ENCODE measurements at places on chromosomes 12 and 14.

DNA sequence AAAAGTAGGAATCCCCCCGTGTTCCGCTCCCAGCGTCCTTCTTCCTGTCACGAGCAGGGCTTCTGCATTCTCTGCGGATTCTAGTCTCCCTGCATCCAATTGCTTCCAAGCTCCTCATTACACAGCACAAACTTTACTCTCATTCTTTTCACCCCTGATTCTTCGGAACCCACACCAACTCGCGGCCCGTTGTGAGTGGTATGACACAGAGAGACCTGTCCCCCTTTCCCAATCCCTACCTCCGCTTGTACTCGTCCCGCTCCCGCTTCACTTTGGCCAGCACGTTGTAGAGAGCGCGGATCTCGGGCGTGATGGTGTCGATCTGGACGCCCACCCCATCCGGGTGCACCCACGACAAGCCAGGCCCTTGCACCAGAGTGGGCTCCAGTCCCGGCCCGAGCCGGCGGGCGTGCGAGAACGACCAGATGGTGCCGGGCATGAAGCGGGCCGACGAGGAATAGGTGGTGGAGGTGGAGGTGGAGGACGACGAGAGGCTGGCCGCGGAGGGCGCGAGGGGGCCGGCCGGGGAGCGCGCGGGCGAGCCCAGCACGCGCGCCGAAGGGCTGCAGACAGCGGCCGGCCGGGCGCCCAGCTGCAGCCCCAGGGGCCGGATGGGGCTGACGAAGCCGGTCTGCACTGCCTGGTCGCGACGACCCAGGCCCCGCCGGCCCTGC lies 687 bp downstream of the IFFO1 start:
- DNase-seq: no peak

DNA sequence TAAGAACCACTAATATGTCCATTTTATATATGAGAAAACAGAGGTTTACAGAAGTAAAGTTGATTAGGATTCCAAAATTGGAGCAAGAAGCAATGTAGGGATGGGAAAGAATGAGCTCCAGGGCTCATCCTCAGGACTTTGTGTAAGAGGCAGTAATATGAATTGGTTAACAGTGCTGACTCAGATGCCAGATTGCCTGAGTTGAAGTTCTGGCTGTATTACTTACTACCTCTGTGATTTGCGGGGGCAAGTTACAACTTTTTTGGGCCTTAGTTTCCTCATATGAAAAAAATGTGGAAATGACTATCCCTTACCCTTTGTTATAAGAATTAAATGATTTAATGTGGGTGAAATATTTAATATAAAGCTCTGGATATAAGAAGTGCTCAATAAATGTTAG lies 35.1 kb upstream of the PPP2R5E start:
- no peak for DNase-seq

DNA sequence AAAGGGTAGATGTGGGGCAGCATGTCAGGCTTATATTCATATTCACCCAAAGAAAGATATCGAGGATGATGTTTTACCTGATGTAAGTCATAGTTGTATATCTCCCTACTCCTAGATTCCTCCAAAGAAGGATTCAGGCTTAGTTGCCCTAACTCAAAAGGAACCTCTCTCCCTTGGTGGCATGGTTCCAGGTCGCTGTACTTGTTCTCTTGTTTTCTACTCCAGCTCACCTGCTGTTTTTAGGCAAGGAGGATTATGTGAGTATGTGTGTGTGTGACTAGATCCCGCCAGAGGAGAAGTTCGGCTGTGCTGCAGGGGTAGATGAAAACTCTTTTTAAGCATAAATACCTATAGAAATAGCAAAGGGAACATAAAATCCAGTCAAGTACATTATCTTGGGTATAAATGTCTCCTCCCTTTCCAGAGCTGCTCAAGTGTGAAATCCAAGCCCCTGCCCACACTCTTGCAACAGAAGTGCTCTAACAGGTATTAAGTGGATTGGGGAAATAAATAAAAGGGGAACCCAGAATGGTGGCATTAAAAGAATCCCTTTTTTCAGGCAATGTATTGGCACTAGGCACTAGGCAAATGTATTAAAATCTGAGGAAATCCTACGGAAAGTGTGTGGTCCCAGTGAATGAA lies 375.7 kb downstream of the ZFP36L1 start:
- DNase-seq: no peak

GRCh38 chr12:79071498-79071897 lies 206.9 kb downstream of the SYT1 start:
- no peak for DNase-seq

GRCh38 chr12:92145481-92145730 lies 240 bp downstream of the BTG1 start:
- no peak for DNase-seq

GRCh38 chr12:57941165-57941894 lies at the start of gene ATP23:
Gene ATP23, plus strand, starts transcription at chr12:57941567. Its CDS starts 135 bp downstream, at chr12:57941702.
- peak; percentile 80 for DNase-seq

DNA sequence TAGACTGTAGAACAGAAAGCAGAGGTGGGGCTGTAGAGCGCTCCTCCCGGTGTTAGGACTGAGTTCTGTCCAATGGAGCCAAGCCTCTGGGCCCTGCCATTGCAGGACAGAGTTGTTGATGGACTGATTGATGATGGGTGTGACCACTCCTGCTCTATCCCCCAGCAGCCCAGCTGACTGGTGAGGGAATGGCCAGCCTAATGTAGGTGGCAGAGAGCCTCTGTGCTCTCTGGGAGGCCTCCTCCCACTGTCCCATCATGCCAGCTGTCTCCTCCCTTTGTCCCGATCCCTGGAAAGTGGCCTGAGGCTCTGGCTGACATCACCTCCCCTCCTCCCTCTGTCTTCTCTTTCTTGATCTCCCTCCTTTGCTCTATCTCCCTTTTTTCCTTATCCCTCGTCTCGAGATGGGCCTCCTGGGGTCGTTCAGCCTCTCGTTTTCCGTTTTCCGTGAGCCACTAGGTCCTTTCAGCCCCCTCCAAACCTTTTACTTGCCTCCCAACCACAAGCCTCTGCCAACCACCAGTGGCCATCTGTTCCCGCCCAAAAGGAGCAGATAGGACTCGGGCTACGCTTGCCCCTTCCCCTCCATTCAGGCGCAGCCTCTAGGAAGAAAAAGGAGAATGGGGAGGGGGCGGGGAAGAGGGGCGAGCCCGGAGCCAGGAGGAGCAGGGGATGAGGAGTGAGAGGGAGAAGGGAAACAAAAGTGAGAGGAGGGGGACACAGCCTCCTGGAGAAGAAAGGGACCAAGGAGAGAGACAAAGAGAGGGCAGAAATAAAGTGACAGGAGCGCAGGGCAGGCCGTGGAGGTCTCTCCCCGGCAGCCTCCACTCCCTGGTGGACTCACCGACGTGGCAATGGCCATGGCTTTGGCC lies 572 bp downstream of the EFS start:
- DNase-seq: no peak

DNA sequence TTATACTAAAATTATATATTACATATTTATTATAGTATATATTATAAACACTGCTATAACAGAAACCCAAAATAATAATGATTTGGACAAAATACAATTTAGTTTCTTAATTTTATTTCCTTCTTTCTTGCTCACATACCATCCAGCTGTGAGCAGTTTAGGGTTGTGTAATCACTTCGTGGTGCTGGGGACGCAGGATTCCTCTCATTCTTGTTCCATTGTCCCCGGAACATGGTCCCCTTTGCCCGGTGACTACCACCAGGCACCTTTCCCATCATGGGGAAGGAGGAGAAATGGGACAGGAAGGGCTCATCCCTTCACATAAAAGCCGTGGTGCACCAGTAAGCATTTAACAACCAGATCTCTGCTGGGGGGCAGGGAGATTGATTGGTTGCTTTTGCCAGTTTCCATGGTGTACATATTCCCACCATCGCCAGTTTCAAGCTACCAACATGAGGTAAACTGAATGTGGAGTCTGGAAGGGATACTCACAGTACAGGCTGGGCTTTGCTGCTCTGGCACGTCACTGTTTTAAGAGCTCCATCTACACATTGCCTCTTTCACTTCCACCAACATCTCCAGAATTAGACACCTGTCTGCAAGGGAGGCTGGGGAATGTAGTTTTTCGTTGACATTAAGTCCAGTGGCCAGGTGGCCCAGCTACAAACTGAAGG lies 191.5 kb downstream of the TMEM132C start:
- DNase-seq: no peak

- DNase-seq: peak; percentile 74
These were observed 874 bp downstream of the ISCU start for GRCh38 chr12:108563136-108563803.

DNA sequence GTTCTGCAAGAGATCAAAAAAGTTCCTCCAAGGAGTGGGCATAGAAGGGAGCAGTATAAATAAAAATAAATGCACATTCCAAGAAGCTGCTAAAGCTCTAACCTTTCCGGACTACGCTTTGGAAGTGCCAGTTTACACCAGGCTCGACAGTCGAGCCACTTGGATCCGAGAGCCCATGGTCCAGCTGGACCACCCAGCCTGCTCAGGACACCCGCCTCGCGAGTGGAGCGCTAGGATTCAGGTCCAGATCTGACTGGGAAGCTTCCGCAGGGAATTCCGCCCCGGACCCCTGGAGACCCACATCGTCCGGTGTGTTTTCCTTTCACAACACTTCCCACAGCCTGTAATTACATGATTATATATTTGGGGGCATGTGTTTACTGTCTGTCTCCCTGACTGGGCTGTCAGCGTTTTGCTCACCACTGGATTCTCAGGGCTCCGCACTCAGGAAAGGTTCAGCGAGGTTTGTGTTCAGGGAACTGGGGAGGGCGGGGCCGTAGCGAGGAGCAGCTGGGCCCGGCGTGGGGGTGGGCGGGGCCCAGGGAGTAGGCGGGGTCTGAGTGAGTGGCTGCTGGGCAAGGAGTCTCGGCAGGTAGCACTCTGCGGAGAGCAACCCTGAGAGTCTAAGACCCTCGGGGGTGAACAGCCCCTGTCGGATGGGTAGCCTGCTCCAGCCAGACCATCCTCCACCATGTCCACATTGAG lies 52.3 kb upstream of the TMEM263 start:
- peak; percentile 65 for DNase-seq

- no peak for DNase-seq
These were observed 5.2 kb downstream of the FMNL3 start for GRCh38 chr12:49702009-49702408.

GRCh38 chr14:74144789-74145188 lies 60.0 kb downstream of the LIN52 start:
- no peak for DNase-seq

- no peak for DNase-seq
These were observed 19.4 kb downstream of the LPCAT3 start for GRCh38 chr12:6998715-6999451.

GRCh38 chr14:24078146-24078545 lies 6.8 kb downstream of the CPNE6 start:
- DNase-seq: no peak

DNA sequence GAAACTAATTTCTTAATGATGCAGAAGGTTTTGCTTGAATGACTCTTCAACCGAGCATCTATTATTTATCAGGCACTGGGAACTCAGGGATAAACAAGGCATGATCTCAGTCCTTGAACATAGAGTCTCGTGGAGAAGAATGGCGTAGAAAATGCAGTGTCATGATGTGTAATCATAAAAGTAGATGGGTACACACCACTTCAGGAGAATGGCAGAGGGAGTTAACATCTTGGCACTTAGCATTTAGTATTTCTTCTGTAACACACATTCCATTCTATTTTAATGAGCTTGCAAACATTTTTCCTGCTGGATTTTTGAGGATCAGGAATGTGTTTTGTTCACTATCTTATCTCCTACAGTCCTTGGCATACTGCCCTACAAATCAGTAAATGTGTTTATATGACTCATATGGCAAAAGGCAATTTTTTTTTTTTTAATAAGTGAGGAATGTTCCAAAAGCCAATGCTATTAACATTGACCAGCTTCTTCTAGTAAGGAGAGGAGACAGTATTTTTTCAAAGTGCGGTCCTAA lies 3.8 kb downstream of the TXNRD1 start:
- no peak for DNase-seq

DNA sequence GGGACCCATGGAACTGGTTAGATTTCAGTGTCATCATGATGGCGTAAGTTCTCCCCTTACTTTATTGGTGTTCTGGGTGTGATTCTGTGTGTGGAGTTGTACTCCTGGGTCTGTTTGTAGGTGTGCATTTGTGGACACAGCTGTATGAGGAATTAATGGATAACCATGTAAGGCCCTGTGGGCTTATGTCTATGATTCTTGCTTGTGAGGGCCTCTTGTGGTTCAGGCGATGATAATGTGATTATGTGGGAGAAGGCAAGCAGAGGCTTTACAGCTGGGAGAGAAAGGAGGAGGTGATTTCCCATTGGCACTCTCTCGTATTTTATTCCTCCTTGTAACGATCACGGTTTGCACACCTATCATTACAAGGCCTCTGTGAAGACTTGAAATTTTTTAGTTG lies 96.1 kb downstream of the SCN8A start:
- no peak for DNase-seq

- DNase-seq: no peak
These were observed 834 bp downstream of the COCH start for GRCh38 chr14:30874999-30875787.
